Amygdala (tissue), 56 donors: ENCODE measurements at places on chromosomes 11 and 22.

DNA sequence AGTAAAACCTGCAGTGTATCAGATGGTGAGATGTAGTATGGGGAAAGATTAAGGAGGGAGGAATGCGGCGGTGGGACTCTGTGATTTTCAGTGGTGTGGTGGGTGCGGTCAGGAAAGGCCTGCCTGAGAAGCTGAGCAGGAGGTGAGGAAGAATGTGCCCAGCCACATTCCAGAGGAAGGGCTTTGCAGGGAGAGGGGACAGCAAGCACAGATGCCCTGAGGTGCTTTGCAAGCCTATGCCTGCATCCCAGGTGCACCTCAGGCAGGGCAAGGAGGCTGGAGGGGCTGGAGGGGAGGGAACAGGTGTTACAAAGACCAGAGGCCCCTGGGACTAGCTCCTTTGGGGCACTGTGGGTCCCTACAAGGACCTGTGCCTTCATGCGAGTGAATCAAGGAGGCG is 42.1 kb downstream of the MYO7A start:
- DNase-seq: no peak

DNA sequence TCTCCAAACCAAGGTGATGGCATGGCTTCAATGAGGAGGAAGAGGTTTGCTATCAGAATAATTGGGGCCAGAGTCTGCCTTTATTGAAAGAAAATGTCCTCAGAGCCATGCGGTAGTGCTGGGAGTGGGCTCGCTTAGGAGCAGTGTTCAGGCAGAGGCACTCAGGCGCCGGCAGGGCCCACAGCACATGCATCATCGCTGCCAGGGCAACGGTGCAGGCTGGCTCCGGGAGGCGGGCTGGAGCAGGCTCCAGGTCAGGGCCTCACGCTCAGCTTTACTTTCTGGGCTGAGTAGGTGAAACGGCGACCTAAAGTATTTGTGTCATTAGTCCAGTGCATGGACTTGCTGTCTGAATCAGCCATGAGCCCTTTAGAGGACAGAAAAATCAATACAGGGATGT is 169.9 kb upstream of the CCDC90B start:
- peak; percentile 30 for DNase-seq

DNA sequence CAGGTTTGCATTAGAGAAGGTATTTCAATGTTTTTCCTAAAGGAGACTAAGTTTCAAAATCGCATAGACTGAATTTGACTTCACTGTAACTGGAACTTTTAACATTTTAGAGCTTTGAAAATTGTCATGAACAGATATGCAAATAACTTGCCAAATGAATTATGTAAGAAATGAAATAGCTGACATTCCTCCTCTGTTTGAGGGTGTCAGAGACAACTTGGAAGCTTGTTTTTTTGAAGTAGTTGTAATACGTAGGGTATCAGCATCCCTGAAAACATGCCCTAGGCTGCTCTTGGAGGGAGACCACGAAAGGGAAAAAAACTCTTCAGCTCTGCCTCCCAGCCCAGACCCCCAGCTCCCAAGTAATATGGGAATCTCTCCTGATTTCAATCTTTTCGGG is 41.3 kb upstream of the CCDC179 start:
- no peak for DNase-seq

DNA sequence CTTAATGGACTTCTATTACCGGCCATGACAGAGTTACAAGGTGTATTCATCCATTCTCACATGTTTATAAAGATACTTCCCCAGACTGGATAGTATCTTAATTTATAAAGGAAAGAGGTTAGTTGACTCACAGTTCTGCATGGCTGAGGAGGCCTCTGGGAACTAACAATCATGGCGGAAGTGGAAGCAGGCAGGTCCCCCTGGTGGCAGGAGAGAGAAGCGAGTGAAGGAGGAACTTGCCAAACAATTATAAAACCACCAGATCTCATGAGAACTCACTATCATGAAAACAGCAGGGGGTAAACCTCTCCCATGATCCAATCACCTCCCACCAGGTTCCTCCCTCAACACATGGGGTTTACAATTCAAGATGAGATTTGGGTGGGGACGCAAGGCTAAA is 170.0 kb upstream of the PDGFD start:
- DNase-seq: no peak

DNA sequence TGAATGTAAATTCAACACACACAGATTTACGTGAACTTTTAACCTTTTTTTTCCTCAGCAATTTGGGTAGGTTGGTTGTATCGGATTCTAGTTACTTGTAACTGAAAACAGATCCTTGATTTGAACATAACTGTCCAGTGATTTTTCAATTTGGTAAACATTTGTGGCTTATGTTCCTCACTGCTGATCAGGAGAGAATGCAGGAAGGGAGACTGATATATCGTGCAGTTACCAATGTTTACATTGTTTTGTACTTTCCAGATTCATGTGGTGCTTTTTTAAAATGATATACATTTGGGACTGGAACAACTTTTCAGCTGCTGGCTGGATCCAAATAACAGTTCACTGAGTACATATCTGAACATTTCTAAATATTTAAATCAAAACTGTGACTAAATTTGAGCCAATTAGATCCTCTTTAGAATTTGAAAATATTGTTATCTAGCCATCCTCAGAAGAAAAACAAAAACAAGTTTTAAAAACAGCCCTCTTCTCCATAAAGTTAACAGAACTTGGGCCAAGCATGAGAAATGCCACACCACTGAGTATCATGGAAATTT is 84.3 kb upstream of the MTMR2 start:
- DNase-seq: no peak

- DNase-seq: no peak
These were observed 74.2 kb upstream of the IGLL5 start for GRCh38 chr22:22813126-22814075.

- DNase-seq: no peak
These were observed 19.8 kb upstream of the TLCD5 start for GRCh38 chr11:120305286-120305685.

DNA sequence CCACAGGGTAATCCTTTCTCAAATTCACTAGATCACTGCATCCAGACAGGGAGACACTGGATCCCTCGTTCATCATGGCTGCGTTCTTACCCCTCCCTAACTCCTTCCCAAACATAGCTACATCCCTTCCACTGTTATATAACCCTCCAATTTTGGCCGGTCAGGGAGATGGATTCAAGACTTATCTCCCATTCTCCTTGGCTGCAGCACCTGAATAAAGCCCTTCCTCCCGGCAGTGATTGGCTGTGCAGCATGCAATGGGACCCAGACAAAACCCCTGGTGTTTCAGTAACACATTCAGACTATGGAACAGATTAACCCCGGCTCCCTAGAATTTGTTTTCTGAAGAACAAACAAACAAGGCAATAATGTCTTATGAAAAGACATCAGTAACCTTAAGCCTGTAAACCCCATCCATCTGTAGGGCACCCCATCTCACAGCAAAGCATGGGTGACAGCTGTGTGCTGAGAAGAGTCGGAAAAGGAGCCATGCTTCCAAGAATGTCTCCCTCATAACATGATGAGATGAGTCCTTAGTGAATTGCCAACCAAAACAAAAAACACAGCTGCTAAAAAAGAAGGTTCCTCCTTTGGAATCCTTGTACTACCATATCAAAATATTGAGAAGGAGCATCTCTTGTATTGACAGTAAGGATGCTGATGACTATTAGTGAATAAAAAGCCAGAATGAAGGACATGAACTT is 5.0 kb downstream of the MIF start:
- no peak for DNase-seq

DNA sequence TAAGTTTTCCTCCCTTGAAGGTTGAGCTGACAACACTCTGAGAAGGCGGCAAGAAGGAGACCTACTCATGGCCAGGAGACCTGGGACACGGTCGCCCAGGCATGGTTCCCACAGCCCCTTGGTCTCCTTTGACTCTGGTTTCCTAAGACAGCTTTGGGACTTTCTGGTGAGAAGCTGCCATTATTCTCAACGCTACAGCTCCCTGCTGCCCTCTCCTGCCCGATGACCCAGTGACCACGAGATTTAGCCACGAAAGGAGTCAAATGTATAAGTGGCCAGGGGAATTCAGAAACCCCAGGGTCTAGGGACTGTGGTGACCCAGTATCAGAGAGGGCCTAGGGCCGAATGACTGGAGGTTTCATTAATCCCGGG is 699 bp upstream of the SDF2L1 start:
- DNase-seq: peak; percentile 57

GRCh38 chr22:39152511-39153219 is at the start of gene CBX7:
TSS of gene CBX7 (minus strand) at chr22:39152680. CDS start at chr22:39152444, 236 bp downstream.
- DNase-seq: peak; percentile 91

GRCh38 chr11:91904792-91905785 is 319.5 kb upstream of the FAT3 start:
- DNase-seq: no peak

DNA sequence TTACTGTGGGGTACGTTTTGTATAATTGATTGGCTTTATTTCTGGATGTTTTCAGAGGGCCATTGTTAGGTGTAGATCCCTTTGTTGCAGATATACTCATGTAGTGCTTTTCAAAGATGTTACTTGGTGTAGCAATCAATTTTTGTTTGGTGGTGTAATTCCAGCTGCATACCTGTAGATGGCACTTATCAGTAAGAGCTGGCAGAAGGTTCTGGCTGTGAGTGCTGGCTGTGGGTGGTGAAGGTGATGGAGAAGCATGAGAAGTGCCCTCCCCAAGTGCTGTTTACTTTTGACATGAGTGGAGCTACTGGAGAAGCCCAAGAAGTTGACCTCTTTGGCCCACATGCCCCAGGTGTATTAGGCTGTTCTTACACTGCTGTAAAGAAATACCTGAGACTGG is 1074.9 kb downstream of the FAM181B start:
- DNase-seq: no peak

DNA sequence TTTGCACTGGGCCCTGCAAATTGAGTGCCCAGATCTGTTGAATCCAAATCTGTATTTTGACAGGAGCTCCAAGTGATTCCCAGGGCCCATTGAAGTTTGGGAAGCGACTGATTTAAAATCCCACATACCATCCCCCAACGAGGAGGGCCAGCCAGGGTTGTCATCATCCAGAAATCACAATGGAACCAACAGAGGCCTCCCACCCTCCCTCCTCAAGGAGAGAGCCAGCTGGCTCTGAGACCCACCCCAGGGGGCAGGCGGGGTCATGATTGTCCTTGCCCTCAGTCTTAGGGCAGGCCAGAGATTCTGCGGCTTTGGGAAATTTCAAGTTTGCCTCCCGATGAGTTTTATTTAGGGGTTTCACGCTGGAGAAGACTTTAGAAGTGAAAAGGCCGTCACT is 358.2 kb downstream of the MN1 start:
- no peak for DNase-seq

DNA sequence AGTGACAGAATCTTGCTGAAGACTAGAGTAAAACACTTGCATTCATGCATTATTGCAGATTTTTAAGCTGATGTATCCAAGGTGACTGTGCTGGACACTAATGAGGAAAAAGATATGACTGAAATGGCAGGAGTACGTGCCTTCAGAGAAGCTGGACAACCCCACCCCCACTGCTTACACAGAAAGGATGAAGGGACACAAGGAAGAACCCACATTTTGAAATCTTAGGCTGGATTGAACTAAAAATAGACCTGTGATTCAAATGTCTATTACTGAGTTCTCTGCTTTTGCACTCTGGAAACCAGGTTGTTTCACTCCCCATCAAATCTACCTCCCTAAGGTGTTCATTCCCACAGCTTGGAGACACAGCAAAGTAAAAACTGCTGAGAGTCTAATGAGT is 117.1 kb downstream of the KCNC1 start:
- DNase-seq: no peak

DNA sequence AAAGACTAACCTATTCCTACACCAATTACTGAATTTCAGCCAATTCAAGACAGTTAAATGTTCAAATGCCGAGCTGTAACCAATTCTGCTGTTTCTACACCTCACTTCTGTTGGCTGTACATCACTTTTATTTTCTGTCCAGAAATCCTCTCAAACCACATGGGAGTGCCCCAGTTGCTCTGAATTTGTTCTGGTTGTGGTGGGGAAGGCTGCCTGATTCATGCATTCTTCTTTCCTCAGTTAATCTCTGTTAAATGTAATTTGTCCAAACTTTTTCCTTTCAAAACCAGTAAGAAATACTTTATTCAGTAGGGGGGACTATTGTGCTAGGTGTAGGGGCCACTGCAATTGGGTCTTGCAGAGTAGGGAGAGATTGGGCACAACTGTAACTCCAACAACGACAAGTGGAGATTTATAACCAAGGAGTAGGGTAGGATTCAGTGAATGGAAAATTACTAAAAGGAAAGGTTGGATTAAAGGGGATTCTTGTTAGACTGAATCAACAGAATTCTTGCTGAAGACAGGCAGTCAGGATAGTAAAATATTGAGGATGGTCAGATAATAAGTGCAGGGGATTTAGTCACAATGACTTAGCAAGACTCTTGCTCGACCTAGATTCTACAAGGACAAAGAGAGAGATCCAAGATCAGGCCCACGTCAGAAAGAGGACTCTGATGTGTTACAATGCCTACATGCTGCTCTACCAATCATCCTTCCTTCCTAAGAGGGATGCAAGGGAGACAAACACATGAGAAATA is 593.5 kb upstream of the FAT3 start:
- no peak for DNase-seq

- no peak for DNase-seq
These were observed 10.7 kb downstream of the BCL9L start for GRCh38 chr11:118914987-118915386.

DNA sequence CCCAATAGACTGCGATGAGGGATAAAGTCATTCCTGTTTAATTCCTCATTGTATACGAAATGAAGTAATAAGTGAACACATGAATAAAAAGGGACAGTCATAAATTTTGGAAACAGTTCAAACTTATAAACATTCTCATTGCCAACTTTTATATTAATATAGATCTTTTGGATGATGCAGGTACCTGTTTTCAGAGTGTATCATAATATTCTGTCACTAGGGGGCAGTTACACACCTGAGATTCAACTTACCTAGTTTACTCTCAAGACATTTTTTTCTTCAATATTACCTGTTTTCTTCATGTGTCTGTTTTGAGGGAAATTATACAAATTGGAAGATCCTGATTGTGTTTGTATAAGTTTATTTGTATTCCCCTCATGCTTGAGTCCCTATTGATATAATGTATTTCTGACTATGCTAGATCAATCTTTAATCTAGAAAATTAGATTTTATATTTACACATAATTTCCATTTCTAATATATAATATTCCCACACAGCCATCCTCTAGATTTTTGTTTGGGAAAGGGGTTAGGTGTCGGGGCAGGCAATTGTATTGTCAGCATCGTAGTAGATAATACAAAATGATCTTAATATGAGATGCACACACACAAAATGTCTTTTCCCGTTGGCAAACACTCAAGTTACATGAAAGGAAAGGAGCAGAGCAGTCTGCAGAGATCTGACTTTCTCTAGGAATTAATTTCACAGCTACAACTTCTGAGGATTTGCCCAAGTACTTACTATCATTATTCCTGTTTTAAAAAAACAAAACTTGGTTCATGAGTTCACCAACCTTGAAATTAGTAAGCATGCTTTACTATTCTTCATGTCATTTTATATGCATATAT is 18.4 kb downstream of the FDX1 start:
- no peak for DNase-seq
